Fibroblast of lung (primary cell): ENCODE measurements at places on chromosomes 13 and 19.

- DNase-seq, result peak; percentile 58
These were observed 6.8 kb downstream of the ZC3H4 start for GRCh38 chr19:47106821-47107201.

DNA sequence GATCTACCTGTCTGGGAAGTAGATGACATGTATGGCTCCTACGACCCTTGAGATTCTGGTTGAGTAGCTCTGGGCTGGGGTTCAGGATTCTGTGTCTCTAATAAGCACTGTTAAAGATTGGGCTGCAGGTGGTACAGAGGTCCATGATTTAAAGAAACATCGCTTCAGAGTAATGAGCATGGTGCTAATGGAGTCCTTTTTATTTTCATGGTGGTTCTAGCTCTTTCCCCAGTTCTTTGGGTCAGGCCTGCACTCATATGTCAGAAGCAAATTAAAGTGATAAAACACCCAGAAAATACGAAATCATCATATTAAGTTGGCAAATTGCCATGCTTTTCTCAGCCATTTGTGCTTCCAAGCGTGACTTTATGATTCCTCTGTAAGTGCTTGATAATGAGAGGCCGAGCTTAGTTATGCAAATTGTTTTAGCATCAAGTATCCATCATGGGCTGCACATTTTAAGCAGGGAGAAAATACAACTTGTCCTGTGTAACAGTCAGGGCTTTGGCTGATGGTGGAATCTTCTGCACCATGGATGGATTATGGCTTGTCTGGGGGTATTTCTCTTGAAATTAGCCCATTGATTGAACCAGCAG lies 45.1 kb downstream of the MTUS2 start:
- DNase-seq, result no peak

GRCh38 chr13:97855570-97856303 lies 97.7 kb upstream of the IPO5 start:
- peak; percentile 93 for DNase-seq

GRCh38 chr13:110268576-110269185 lies 38.3 kb downstream of the COL4A1 start:
- DNase-seq, result no peak

- DNase-seq, result no peak
These were observed 33.2 kb upstream of the PEPD start for GRCh38 chr19:33554821-33555220.

GRCh38 chr13:85847012-85847411 lies 47.8 kb upstream of the SLITRK6 start:
- no peak for DNase-seq

DNA sequence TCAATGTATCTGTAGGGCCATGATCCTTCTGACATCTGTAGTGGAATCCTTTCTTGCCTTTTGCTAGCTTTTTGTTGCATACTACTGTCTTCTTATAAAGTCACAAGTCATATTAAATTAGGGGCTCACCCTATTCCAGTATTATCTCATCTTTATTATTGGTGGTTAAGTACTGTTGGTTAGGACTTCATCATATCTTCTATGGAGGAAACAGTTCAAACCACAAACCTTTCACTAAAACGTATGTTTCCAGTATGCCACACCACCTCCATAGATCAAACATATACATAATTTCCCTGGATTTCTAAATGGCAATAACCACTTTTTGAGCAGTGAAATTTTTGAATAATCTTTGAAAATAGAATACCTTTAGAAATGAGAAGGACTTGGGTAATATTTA lies 62.8 kb upstream of the PCDH9 start:
- DNase-seq, result no peak

DNA sequence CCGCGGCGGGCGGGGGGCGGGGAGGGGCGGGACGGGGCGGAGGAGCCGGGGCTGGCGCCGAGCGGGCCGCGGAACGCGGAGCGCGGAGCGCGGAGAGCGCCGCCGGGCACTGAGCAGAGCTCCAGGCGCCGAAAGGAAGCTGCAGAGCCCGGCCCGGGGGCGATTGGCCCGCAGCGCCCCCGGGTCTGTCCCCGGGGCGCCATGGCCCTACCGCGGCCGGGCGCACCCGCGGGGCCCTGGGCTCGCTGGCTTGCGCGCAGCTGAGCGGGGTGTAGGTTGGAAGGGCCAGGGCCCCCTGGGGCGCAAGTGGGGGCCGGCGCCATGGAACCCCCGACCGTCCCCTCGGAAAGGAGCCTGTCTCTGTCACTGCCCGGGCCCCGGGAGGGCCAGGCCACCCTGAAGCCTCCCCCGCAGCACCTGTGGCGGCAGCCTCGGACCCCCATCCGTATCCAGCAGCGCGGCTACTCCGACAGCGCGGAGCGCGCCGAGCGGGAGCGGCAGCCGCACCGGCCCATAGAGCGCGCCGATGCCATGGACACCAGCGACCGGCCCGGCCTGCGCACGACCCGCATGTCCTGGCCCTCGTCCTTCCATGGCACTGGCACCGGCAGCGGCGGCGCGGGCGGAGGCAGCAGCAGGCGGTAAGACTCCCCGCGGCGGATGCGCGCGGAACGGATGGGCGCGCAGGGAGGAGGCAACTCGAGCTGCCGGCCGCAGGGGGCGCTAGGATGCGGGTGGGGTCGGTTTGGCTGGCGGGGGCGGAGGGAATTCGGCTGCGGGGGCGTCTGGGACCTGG lies at the start of gene PDE4A:
TSS of gene PDE4A (plus strand) at position 95 of the 796 bp plus-strand sequence. CDS start at position 322, 227 bp downstream.
- peak; percentile 50 for DNase-seq

DNA sequence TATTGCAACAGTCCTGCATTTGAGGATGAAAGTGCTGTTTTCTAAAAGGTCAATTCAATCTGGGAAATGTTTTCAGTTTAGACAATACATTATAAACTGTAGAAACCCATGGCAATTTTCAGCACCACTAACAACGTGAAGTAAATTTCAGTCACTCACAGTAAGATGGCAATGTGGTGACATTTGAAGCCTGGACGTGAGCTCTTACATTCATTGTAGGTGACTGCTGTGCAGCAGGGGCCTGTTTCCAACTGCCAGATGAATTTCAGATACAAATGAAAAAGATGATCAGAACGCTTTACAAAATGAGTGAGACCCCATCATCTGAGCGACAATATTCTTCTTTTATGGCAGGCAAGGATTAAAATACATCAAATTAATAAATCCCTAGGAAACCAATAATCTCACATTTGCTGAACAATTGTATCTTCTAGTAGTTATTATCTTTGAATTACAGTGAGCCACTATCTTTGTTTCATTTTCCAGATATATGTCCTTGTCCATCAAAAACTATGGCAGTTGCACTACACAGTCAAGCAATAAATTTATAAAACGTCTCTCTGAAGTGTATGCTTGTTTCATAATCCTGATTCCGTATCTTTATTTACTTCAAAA lies 1816.8 kb downstream of the OLFM4 start:
- no peak for DNase-seq

GRCh38 chr19:45099467-45100191 lies 6.7 kb downstream of the PPP1R37 start:
- peak; percentile 52 for DNase-seq

DNA sequence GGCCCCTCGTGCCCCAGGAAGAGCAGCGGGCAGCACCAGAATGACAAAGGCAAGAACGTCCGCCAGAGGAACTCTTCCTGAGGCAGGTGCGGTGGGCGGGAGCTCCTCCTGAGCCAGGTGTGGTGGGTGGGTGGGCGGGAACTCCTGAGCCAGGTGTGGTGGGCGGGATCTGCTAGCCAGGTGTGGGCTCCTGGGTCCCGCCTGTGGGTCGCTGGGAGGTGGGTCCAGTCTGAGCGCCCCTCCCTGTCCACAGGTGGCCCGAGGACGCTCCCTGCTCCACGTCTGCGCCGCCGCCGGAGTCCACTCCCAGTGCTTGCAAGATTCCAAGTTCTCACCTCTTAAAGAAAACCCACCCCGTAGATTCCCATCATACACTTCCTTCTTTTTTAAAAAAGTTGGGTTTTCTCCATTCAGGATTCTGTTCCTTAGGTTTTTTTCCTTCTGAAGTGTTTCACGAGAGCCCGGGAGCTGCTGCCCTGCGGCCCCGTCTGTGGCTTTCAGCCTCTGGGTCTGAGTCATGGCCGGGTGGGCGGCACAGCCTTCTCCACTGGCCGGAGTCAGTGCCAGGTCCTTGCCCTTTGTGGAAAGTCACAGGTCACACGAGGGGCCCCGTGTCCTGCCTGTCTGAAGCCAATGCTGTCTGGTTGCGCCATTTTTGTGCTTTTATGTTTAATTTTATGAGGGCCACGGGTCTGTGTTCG lies 7.0 kb upstream of the HCN2 start:
- peak; percentile 50 for DNase-seq

DNA sequence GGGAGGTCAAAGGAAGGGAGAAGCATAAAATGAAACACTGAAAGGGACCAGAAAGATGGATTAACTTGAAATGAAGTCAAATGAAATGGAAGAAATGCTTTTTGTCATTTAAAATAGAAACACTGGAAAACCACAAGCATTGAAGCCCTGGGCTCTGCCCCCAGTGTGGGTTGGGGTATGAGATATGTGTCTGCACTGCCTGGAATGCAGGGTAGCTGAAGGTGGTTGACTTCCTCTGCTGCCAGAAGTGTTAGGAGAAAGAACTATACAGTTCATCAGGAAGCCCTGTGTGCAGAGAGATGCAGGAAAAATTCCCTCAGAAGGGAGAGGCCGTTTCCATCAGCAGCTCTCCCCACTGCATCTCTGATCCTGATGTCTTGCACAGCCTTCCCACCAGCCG lies 69.2 kb downstream of the DHRS12 start:
- DNase-seq, result peak; percentile 84

DNA sequence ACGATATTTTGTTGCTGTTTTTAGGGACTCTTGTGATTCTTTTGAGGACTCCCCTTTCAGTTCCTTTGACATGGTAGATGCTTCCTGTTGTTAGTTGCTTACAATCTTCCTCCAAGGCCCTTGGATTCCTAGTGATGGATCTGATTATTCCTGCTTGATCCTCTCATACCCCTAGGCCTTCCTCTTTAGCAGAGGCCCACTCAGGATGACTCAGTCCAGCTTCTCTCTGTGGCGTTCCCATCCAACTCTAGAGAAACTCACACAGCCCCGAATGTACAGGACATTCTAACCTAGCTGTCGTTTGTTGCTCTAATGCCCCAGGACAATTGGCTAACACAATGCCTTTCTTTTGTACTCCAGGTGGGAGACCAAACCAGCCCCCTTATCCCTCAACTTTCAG lies 191.4 kb downstream of the POSTN start:
- no peak for DNase-seq

DNA sequence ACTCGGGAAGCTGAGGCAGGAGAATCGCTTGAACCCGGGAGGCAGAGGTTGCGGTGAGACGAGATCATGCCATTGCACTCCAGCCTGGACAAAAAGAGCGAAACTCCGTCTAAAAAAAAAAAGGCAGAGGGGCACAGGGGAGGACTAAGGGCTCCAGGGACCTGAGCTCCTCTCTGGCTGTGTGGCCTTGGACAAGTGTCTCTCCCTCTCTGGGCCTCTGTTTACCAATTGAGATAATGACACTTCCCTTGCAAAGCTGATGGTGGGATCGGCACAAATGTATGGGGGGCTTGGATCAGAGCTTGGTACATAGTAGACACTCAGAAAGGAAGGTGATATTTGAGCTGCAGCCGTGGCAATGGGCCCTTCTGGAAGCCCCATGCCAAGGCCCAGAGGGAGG lies 11.4 kb upstream of the SPACA4 start:
- no peak for DNase-seq

DNA sequence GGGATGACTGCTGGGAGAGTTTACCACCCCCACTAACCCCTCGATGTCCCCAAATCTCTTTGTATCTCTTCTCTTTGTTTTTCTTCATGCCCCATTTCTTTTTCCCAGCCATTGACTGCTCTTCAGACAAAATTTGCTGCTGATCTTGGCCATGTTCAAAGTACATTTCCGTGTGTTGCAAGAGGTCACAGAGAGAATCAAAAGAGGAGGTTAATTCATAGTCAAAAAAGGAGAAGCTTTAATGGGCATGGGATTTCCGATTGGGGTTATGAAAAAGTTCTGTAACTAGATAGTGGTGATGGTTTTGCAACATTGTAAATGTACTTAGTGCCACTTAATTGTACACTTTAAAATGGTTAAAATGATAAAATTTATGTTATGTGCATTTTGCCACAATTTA lies 121.1 kb downstream of the FLT1 start:
- no peak for DNase-seq

- DNase-seq, result no peak
These were observed 3.0 kb downstream of the SLC5A5 start for GRCh38 chr19:17874758-17875135.

GRCh38 chr13:46609726-46610125 lies 56.8 kb downstream of the LRCH1 start:
- no peak for DNase-seq

DNA sequence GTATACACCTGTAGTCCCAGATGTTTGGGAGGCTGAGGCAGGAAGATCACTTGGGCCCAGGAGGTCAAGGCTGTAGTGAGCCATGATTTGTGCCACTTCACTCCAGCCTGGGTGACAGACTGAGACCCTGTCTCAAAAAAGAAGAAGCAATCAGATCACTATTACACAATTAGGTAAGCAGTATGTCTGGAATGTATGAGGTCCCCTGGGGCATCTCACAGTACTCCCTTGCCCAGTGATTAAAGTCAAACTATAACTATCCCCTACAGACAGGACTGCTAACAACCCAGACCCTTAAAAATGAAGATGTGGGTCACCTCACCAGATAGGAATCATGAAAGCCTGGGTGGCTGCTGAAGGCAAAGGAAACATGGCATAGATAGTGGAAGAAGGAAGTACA lies 9.4 kb upstream of the PAN3 start:
- DNase-seq, result no peak

DNA sequence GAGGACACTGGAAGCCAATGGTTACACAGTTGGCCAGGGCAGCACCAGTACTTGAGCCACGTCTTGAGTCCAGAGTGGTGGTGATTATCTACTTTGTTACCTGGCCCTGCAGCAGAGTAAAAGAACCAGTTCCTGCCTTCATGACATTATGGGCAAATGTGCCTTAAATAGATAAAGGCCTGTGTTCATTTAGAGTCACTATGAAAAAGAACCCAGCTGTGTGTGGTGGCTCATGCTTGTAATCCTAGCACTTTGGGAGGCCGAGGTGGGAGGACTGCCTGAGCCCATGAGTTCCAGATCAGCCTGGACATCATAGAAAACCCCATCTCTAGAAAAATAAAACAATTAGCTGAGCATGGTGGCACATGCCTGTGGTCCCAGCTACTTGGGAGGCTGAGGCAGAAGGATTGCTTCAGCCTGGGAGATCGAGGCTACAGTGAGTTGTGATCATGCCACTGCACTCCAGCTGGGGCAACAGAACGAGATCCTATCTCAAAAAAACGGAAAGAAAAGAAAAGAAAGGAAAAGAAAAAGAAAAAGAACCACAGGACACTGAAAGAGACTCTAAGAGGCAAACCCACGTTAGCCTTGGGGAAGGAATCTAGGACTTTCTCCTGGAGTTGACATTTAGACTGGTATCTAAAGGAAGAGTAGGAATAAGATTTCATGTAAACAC lies 3.4 kb upstream of the IRF2BP1 start:
- DNase-seq, result no peak
